Parietal lobe (tissue), 2 donors: ENCODE measurements at places on chromosomes 7 and 10. TPM values are rescaled to one million over a fixed set of nuclear protein-coding genes. Genes with fewer than 3 reads are reported as not detected.

CALML3 gene
- not detected for total RNA-seq

CYP2C18 gene
- total RNA-seq: not detected

TMEM225B gene
- not detected for total RNA-seq

CPVL gene
- total RNA-seq: 65.7 TPM

GIMAP8 gene
- total RNA-seq: 1.3 TPM

VWA2 gene
- 2.8 TPM for total RNA-seq

ASAH2 gene
- total RNA-seq: 2.5 TPM

KCND2 gene
- total RNA-seq: 60.1 TPM

AKR1C4 gene
- not detected for total RNA-seq

SDK1 gene
- 40.7 TPM for total RNA-seq

PTF1A gene
- not detected for total RNA-seq

AKAP9 gene
- 279 TPM for total RNA-seq

PRSS37 gene
- total RNA-seq: not detected

CALD1 gene
- total RNA-seq: 35.4 TPM

PNLIPRP3 gene
- total RNA-seq: not detected

NKX1-2 gene
- not detected for total RNA-seq

ENKUR gene
- total RNA-seq: 4.4 TPM

CDH23 gene
- total RNA-seq: 7.2 TPM

ELMO1 gene
- total RNA-seq: 145 TPM

TRRAP gene
- 77.3 TPM for total RNA-seq

LAMB1 gene
- total RNA-seq: 55.7 TPM

HACD1 gene
- 23.2 TPM for total RNA-seq

CD36 gene
- total RNA-seq: 12.2 TPM

EPDR1 gene
- total RNA-seq: 13.8 TPM

INHBA gene
- total RNA-seq: 21.0 TPM

SLC18A3 gene
- not detected for total RNA-seq

SLC16A12 gene
- 2.2 TPM for total RNA-seq

FRAT2 gene
- 11.6 TPM for total RNA-seq

NCF1 gene
- total RNA-seq: not detected

CALHM1 gene
- not detected for total RNA-seq

DNAH11 gene
- 3.8 TPM for total RNA-seq

MRC1 gene
- 0.63 TPM for total RNA-seq

CHCHD3 gene
- 84.5 TPM for total RNA-seq

CNNM1 gene
- total RNA-seq: 5.6 TPM

IQUB gene
- total RNA-seq: 3.8 TPM

NYAP1 gene
- total RNA-seq: 38.5 TPM

CABCOCO1 gene
- total RNA-seq: 1.6 TPM

MKLN1 gene
- total RNA-seq: 96.1 TPM

ABCC2 gene
- total RNA-seq: 0.63 TPM

CCDC172 gene
- not detected for total RNA-seq

IDI2 gene
- total RNA-seq: not detected

GPR37 gene
- 18.5 TPM for total RNA-seq

MUC12 gene
- not detected for total RNA-seq

TAS2R41 gene
- not detected for total RNA-seq

TAS2R4 gene
- 16.6 TPM for total RNA-seq

GBX1 gene
- total RNA-seq: not detected

OR6V1 gene
- total RNA-seq: not detected

AOAH gene
- 5.0 TPM for total RNA-seq

GPRIN2 gene
- total RNA-seq: 36.6 TPM

TLL2 gene
- total RNA-seq: 0.63 TPM

LDB1 gene
- total RNA-seq: 103 TPM

SH2D4B gene
- total RNA-seq: 1.6 TPM

LIPK gene
- total RNA-seq: not detected

STEAP4 gene
- total RNA-seq: 0.31 TPM

HOGA1 gene
- total RNA-seq: 0.31 TPM

RAMP3 gene
- total RNA-seq: 8.1 TPM

SRRM3 gene
- 16.9 TPM for total RNA-seq

LRWD1 gene
- 45.4 TPM for total RNA-seq
